ENCODE measurements at places on chromosomes 1 and 21.

- no peak for DNase-seq
Measured at GRCh38 chr21:44842087-44842486, 24.2 kb upstream of the SUMO3 start.

GRCh38 chr1:115426231-115426771 lies 88.3 kb upstream of the NGF start:
- no peak for DNase-seq

GRCh38 chr1:163084330-163084729 lies 15.2 kb downstream of the RGS4 start:
- no peak for DNase-seq

DNA sequence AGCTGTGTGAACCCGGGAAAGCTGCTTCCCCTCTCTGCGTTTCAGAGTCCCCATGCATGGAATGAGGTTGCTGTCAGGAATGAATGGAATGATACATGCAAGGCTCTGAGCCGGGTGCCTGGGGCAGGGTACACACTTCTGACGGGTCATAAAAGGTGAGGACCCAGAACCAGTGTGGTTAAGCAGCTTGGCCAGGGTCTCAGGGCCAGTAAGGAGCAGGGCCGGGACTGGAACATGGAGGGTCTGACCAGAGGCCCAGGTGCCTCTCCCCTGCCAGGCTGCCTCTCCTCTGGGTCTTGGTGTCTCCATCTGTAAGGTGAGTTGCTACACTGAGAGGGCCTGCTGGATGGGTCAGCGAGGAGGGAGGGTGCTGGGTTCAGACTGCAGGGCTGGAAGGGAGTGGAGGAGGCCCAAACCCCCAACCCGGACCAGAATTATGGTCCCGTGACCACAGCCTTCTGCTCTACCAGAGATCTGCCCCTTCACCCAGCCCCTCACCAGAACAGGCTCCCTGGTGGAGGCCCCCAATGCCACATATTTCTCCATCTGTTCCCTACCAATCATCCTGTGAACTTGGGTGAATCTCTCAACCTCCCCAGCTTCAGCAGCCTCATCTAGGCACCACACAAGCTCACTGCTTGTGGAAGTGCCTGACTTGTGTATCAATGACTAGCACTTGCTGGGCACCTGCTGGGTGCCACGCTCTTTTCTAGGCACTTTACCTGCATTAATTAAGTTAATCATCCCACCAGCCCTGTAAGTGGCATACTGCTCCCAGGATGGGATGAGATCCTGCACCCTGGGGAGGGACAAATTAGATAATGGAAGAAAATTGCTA lies 16.2 kb upstream of the LRP8 start:
- no peak for DNase-seq

- DNase-seq, result no peak
Measured at GRCh38 chr1:56331892-56332567, 247.3 kb downstream of the PLPP3 start.

GRCh38 chr1:152697701-152698600 lies at the start of gene LCE2A:
Gene LCE2A (plus strand): TSS chr1:152698345. CDS start chr1:152698902, 557 bp downstream.
- no peak for DNase-seq

GRCh38 chr1:167713330-167714081 lies 8.3 kb upstream of the MPZL1 start:
- DNase-seq, result no peak
